Left renal pelvis (tissue), 4 donors: ENCODE measurements at places on chromosomes 1 and 21.

- no peak for DNase-seq
These were observed 6.1 kb downstream of the STX12 start for GRCh38 chr1:27779122-27779521.

DNA sequence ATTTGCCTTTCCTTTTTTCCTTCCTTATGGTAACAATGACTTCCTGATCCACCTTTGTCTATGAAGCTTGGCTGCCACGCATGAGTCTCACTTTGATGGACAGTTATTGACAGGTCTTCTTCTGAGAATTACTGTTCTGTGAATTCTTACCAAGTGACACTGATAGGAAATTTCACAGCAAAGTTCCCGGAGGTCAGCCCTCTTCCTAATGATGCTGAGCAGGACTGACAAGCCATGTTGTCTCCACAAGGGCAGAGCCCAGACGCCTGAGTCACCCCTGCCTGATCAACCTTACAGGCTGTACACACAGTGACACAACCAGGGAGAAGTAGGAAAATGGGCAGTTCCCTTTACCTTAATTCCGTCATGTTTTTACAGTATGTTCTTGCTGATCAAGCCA is 44.2 kb downstream of the ZC3H11B start:
- no peak for DNase-seq

GRCh38 chr1:109282497-109282951 is 421 bp downstream of the PSRC1 start:
- no peak for DNase-seq

- DNase-seq, result no peak
These were observed 113.0 kb upstream of the SLC25A33 start for GRCh38 chr1:9426291-9426711.

DNA sequence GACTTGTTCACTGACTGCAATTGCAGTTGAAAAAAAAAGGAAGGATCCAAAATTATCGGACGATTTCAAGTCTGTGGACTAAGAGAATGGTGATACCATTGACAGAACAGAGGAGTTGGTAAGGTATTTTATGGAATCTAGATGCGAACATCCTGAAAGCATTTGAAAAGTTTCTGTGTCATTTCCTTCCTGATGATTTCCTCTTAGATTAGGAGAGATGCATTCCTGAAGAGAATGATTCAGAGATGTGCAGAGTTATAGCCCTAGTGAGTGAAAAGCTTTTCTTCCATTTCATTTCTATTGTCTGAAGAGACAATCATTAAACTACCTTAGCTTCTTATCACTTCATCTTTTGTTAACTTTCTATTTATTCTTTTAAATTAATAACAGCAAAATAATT is 200.0 kb downstream of the KCNK2 start:
- no peak for DNase-seq

GRCh38 chr1:18945401-18945849 is 11.1 kb downstream of the IFFO2 start:
- DNase-seq, result peak; percentile 82

DNA sequence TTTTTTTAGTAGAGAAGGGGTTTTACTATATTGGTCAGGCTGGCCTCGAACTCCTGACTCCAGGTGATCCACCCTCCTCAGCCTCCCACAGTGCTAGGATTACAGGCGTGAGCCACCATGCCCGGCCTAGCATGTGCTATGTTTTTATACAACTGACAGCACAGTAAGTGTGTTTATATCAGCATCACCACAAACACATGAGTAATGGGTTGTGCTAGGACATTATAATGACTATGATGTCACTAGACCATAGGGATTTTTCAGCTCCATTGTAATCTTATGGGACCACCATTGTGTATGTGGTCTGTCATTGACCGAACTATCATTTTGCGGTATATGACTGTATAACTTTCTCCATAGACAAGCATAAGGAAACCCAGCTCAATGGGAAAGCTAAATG is 6.3 kb downstream of the LEFTY2 start:
- DNase-seq, result no peak

DNA sequence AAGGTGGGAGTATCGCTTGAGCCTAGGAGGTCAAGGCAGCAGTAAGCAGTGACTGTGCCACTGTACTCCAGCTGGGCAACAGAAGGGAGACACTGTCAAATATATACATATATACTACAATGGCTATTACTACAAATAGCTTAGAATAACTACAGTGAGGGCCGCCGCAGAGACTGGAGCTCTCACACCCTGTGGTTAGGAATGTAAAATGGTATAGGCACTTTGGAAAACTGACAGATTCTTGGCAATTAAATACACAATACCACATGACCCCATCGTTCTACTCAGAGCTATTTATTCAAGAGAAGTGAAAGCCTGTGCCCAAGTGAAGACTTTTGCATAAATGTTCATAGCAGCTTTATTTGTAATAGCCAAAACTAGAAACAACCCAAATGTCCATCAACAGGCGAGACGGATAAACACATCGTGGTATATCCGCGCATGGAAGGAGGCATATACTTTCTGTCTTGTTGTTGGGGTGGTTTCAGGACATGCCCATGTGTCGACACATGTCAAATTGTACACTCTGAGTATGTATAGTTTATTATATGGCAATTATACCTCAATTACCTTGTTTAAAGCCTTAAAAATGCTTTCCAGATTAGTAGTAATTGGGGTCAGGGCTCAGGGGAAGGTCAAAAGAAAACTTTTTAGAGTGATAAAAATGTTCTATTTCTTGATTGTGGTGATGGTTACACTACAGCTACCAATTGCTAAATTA is 123.4 kb downstream of the RIPK4 start:
- no peak for DNase-seq

DNA sequence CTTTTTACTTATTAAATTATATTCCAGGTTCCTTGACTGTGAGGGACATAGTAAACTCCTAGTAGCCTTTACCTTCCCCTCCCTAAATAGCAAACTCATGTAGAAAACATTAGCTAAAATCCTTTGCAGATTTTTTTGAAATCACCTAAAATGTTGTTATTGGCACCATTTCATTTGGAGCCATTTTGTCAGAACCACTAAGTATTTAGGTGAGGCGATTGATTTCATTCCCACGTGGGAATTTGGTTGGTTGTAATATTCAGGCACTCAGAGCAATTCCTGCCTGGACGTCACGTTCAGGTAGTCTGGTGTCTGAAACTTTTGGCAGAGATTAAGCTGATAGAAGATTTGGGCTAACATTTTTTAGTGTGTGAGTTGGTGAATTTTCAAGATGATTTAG is 84.3 kb downstream of the CAMTA1 start:
- no peak for DNase-seq
